ENCODE measurements at places on chromosomes 7 and 10.
A peak's percentile ranks its signal among the peaks of the same experiment; 100 is the strongest.

- DNase-seq, result no peak
These were observed 359.8 kb downstream of the PCDH15 start for GRCh38 chr10:54441275-54441674.

DNA sequence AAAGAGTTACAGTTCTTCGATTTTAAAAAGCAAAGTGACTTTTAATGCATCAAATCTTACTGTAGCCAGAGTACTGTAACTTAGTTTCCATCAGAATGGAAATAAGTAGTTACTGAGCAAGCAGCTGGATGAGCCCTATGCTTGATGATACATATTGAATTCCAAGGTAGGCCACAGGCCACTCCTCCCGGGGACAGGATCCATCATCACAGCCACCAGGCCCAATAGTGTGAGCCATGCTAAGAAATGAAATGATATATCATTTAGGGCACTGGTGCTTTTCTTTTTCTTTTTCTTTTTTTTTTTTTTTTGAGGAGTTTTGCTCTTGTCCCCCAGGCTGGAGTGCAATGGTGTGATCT, 42.9 kb upstream of the TOMM7 start:
- DNase-seq, result no peak

- DNase-seq, result no peak
These were observed 331.5 kb upstream of the NFE2L3 start for GRCh38 chr7:25820432-25821040.

DNA sequence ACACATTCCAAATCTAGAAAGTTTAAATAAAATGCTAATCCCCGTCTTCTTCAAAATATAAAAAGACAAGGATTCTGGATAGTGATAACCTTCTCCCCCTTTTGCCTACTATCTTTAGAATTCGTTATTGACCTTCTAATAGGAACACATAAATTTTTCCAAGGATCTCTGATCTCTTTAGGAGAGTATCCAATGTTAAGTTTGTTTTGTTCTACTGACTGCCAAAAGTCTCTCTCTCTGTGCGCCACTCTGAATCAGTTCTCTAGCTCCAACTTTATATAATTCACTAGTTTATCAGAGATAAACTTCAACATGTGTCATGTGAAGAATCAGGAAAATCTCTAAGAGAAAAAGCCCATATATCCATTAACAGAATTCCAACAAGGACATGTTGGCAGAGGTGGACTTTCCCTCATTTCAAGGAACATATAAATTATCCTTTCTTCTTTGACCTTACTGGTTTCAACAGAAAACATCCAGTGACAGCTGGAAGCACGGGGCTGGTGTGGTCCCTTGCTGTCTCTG, 615.6 kb downstream of the KCNMA1 start:
- DNase-seq, result no peak

DNA sequence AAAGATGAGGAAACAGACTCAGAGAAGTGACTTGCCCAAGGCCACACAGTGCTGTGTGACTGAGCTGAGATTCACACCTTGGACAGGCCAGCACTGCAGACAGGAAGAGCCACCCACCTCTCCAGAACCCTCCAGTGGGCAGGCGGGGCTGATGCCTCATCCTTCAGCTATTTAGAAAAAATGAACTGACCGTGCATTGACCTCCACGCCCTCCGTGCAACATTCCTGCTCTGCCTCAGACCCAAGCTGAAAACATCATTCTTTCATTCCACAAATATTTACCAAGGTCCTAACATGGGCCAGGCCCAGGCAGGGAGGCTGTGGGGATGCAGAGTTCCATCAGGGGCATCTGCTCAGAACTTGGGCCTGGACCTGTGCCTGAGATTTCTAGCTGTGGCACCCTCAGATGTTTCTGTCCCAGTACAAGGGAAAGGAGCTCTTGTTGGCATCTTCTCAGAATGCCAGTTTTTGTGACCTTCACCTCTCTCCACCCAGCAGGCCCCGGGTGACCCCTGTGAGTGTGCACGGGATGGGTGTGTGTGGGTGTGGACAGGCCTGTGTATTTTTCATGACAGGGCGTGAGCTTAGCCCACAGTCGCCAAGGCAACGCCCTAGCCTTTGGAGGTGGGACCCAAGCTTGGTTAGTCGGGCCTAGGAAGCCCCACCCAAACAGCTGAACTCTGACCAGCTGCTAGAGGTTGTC, 6.5 kb downstream of the VSIR start:
- DNase-seq, result peak; percentile 65

- DNase-seq, result no peak
These were observed 85.9 kb downstream of the PON1 start for GRCh38 chr7:95238252-95238943.

- no peak for DNase-seq
These were observed 743 bp upstream of the PYROXD2 start for GRCh38 chr10:98415731-98416119.

- no peak for DNase-seq
These were observed 17.0 kb downstream of the FAM20C start for GRCh38 chr7:209416-209815.

- peak; percentile 65 for DNase-seq
These were observed 578 bp downstream of the ZMYND11 start for GRCh38 chr10:135601-136464.

GRCh38 chr7:30697719-30698460, 15.6 kb upstream of the CRHR2 start:
- no peak for DNase-seq

- no peak for DNase-seq
These were observed 264.0 kb upstream of the CDC14C start for GRCh38 chr7:48660306-48660870.
